ENCODE measurements at places on chromosomes 6 and 20.

- DNase-seq, result no peak
Observed at GRCh38 chr6:64254558-64254957, 619.0 kb downstream of the PHF3 start.

- DNase-seq, result peak; percentile 18
Observed at GRCh38 chr6:22882581-22882980, 313.2 kb downstream of the HDGFL1 start.

- DNase-seq, result no peak
Observed at GRCh38 chr6:170087941-170088581, 202.8 kb downstream of the DLL1 start.

DNA sequence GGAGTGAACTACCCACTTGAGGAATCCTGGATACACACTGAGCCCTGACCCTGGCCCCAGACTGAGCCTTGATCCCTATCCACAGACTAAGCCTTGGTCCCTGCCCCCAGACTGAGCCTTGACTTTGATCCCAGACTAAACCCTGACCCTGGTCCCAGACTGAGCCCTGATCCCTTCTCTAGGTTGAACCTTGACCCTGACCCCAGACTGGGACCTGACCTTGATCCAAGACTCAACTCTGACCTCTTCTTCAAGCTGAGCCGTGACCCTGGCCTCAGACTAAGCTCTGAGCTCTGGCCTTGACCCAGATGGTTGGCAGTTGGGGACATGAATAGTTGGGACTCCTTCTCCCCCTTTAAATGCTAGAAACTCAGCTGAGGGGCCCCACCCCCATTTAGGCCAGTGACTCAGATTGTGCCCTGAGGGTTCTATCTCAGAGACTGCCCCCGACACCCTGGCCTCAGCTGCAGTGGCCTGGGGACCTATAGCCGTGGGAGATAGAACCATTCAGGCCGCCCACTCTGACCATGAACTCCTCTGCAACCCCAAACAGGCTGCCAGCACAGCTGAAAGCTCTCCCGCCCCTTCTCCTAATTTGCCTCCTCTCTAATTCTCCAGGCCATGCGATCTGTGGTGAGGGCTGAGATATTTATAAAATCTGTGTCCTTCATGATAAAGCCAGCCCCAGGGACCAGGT is 84.7 kb downstream of the DLGAP4 start:
- no peak for DNase-seq

Data from fibroblast of mammary gland (primary cell).